ENCODE measurements at places on chromosomes 6 and 20.

- no peak for DNase-seq
Measured at GRCh38 chr20:38414769-38415450, 20.2 kb downstream of the SNHG17 start.

DNA sequence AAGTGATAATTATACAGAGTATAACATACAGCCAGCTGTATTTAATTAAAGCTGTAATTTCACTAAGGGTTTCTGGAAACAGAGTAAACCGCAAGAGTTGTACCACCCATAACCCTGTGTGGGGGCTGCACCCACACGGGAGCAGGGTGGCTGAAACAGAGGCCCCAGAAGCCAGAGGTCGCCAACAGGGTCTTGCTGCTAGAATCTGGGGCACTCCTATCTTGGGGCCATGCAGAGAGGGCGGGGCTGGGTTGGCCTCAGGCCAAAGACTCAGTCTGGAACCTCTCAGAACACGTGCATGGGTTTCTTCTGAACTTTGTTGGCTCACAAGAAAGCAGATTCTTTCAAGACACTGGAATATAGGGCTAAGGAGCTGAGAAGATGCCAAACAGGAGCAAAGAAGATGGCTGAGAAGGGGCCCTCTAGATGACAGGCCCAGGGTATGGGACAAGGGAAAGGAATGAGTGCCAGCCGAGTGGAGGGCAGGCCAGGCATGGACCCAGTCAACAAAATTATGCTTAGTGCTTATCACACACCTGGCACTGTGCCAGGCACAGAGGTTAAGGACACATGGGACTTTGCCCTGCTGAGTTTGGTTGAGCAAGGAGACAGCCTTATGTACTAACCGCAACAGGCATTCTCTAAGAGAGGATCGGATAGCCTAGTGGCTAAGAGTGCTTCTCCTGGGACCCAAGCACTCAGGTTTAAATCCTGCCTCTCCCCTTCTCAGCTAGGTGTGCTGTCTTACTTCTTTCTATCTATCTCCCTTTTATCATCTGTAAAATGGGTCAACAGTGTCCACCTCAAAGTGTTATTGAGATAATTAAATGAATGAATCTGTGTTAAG lies 96.6 kb upstream of the FOXP4 start:
- peak; percentile 66 for DNase-seq

- DNase-seq, result peak; percentile 29
Measured at GRCh38 chr20:51385646-51386530, 156.6 kb downstream of the NFATC2 start.

DNA sequence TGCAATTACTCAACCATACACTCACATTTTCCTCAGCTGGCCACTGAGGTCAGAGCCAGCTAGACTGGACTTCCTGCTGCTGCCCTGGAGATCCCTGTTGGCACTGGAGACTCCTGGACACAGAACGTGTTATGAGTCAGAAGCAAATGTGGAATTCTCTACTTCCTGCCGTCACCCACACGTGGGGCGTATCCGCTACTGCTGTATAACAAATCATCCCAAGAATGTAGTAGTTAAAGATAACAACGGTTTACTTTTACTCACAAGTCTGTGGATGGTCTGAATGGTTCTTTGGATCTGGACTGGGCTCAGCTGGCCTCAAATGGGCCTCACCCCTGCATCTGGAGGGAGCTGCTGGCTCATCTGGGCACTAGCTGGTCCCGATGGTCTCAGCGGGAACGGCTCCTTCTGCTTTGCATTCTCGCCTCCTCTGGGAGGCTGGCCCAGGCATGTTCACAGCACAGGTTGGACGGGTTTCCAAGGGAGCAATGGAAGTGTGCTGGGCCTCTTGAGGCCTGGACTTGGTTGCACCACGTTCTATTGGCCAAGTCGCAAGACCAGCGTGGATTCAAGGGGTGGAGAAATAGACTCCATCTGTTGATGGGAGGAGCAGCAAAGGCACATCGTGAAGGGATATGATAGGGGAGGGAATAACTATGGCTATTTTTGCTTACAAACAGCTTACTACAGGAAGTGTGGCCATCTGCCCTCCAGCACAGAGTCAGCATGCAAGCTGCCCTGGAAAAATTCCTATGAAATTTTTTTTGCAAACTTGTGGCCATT lies 118.5 kb downstream of the SNX5 start:
- DNase-seq, result no peak

DNA sequence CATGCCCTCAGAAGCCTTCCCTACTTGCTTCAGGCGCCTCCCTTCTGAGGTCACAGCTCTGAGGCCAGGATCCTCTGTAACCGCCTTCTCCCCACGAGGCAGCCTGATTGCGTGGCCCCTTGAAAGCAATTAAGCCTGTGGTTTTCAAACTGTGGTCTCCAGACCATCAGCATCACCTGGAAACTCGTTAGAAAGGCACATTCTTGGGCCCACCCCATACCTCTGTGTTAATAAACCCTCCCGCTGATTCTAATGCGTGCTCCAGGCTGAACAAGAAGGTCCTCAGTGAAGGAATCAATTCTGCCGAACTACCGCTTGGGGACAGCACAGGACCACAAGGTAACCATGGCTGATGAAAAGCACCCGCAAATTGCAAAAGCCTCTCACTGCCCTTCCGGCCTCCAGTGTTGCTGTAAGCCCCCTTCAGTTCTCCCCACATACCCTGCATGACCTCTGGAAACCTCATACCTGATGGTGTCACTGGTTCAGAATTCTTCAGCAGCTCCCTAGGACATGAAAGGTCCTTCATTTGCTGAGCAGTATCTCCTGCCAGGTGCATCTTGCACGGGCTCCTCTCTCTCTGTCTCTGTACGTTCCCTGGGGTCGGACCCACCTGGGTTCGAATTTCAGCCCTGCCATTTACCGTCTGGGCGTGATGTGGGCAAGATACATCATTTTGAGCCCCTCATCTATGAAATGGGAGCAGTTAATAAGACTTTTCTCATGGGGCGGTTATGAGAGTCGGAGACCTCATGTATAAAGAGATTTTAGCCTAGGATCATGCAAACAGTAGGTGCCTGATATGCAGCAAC lies 93.3 kb upstream of the RNF24 start:
- peak; percentile 86 for DNase-seq

DNA sequence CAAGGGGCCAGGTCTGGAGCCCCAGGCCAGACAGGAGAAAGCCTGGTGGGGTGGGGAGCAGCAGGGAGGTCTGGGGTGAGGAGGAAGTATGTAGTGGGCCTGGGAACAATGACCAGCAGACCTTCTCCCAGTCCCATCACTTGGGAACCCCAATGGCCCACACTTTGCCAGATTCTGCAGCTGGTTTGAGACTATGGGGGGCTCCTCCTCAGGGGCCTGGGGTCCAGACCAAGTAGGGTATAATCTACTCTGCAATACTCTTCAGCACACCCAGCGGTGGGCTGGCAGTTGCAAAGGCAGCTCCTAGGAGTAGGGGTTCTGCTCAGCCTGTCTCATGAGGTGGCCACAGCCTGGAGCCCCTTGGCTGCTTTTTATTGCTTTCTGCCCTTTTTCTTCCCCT lies 52.8 kb downstream of the NPEPL1 start:
- DNase-seq, result no peak

GRCh38 chr6:100504786-100505737 lies 40.3 kb upstream of the SIM1 start:
- DNase-seq, result no peak

DNA sequence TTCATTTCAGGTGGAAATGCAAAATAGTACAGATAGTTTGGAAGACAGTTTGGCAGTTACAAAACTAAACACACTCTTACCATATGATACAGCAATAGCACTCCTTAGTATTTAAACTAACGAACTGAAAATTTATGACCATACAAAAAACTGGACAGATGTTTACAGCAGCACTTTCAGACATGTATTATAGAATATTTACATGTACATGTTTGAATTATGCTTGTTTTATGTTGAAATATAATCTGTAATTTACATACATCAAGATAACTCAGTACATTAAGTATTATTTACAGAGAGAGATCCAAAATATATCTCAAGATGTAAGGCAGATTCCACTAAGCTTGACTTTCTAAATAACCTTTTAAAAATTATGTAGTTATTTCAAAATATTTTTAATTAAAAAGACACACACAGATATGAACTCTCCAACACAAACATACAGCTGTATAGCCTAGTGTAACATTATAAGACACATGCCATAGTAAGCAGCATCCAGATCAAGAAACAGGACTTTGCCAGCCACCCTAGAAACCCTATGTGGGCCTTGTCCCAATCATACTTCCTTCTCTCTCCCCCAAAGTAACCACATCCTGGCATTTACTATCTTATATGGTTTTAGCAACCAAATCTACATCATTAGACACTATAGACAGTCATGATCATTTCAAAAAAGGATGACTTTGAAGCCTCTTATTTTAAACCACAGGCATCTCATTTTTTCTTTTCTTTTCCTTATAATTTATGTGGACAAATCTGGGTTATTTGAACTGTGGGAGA lies 82.2 kb downstream of the MAN1A1 start:
- no peak for DNase-seq

- DNase-seq, result no peak
Measured at GRCh38 chr20:6884114-6884513, 116.6 kb downstream of the BMP2 start.

GRCh38 chr6:87668013-87668412 lies 34.0 kb downstream of the AKIRIN2 start:
- DNase-seq, result no peak

GRCh38 chr20:1622450-1622849 lies 2.6 kb upstream of the SIRPB1 start:
- DNase-seq, result no peak

- no peak for DNase-seq
Measured at GRCh38 chr6:138868181-138868580, 72.3 kb downstream of the ECT2L start.

- DNase-seq, result no peak
Measured at GRCh38 chr20:60428651-60429050, 470.4 kb downstream of the CDH26 start.

GRCh38 chr6:141484711-141485110 lies 648.0 kb upstream of the GJE1 start:
- peak; percentile 48 for DNase-seq

DNA sequence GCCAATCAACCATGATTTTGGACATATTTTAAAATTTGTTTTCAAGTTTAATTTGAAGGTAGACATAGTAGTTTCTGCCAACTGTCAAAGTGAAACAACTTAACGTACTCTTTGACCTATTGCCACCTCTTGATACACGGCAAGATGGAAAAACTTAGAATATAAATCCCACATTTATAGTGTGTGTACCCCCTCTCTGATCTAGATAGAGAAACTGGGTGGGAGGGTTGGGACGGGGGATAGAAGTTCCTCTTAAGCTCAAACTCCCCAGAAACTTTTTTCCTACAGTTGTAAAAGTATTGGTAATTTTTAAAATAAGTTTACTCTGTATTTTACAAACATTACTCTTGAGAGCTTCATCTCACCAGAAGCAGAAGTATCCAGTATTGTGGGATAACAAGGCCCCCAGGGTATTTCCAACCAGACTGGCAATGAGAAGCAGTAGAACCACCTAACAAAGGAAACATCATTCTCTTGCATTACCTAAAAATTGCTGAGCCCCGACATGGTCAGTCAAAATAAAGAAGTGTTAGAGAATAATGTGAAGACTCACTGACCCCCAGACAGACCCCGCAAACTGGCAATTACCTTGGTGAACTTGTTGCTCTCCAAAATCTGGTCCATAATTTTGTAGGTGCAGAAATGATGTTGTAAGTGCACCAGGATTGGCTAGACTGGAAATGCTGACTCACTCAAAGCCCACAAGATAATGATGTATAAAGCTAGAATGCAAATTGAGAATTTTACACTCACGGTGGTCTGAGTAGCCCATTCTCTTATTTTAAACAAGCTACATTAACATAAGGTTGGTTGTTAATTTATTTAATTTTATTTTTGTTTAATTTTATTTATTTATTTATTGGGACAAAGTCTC lies 74.7 kb upstream of the TNFAIP3 start:
- no peak for DNase-seq

DNA sequence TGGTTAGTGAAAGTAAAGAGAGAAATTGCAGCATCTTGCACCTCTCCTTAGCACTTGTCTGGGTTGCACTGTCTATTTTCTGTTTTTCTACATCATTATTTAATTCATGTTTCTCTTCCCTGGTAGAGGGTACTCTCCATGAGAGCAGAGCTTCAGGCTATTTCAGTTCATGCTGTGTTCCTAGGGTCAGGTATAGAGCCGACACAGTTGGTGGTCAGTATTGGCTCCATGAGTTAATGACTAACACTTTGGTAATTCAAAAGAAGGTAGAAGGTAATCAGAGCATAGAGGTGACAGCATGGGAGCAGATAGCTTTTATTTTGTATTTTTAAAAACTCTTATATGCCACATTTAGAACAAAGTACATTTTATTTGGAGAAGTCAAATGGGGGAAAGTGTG lies 42.7 kb downstream of the RIMS1 start:
- DNase-seq, result no peak

DNA sequence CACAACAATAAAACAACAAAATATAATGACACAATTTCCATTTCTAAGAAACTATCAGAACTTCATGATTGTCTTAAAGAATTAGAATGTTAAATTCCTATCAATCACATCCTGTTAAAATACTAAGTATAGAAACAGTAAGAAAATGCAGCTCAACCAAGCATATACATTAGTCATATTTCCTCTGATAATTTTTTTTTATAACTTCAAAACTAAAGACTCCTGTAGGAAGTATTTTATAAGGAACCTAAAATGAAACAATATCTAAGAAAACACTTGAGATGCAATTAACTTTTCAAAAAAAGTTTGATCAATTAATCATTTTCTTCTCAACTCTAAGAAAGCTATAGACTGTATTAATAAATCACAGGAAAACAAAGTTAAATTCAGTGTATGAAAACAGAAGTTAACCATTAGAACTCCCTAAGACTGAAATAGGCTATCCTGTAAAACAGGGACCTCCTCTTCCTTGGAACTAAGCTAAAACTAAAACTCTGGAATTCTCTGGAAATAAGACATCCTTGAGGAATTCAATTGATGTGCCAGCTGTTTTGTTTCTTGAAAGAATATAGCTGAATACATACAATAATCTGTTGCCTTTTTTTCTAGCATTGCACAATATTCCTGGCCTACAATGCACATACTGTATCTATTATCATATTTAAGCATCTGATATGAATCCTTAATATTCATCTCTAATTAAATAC lies 19.8 kb downstream of the FKBP5 start:
- no peak for DNase-seq

DNA sequence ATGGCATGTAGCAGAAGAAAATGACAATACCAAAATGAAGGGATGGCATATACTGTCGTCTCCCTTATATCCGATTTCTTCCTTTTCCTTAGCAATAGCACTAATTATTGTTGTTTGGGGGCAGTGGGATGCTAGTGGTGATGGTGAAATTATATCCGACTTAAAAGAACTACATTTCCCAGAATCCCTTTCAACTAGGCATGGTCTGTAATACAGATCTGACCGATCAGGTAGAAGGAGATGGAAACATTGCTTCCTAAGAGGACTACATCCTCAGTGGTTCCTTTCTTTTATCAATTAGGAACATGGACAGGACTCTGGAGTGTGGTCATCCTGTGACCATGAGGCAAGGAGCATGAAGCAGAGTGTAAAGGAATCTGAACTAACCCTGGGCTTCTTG lies 532.6 kb downstream of the CBLN4 start:
- DNase-seq, result no peak

DNA sequence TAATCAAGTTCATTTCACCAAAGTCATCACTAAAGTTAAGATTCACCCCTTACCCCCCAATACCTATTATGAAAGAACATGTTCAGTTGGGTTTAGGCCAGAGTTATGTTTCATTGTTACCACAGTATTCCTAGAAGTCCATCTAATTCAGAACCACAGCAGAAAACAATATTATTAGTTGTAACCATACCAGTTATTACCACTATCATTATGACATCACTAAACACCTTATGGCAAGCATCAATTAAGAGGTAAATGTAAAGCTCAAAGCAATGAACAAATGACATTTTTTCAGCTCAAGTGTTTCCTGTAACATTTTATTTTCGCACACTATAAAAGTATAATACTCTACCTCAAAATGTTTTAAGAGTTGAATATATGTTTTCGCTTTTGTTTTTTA lies 4.4 kb downstream of the CEP85L start:
- no peak for DNase-seq
